Stimulated activated CD4-positive, alpha-beta T cell treated with anti-CD3 and anti-CD28 coated beads, Interleukin-2, amount 100 ng/mL, for 4 hours (primary cell): ENCODE measurements at places on chromosomes 12 and 14.
A peak's percentile ranks its signal among the peaks of the same experiment; 100 is the strongest.

GRCh38 chr14:75279763-75280290 lies 1.2 kb downstream of the FOS start:
- DNase-seq, result no peak

DNA sequence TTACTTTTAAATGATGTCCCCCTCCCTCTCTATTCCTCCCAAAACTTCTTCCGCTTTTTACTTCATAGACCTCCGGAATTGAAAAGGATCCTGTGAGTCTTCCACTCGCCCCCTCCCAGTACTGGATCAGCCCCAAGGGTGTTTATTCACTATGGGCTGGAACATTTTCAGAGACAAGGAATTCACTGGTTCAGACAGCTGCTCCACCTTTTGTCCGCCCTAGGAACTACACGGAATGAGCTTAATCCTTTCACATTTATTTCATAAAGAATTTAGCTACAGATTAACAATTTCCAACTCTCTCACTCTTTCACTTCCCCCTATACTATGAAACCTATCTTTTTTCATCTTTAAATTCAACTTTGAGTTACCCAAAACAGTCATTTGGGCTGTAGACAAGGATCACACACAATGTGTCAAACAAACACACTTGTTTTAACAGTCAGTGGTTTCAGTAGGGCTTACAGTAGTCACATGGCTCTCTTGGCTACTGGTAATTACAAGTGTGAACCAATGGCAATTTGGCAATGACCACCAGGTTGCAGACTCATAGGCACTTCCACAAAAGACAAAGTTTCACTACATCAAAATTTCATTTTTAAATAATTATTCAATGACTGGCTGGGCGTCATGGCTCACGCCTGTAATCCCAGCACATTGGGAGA lies 20.6 kb downstream of the CNIH1 start:
- no peak for DNase-seq

DNA sequence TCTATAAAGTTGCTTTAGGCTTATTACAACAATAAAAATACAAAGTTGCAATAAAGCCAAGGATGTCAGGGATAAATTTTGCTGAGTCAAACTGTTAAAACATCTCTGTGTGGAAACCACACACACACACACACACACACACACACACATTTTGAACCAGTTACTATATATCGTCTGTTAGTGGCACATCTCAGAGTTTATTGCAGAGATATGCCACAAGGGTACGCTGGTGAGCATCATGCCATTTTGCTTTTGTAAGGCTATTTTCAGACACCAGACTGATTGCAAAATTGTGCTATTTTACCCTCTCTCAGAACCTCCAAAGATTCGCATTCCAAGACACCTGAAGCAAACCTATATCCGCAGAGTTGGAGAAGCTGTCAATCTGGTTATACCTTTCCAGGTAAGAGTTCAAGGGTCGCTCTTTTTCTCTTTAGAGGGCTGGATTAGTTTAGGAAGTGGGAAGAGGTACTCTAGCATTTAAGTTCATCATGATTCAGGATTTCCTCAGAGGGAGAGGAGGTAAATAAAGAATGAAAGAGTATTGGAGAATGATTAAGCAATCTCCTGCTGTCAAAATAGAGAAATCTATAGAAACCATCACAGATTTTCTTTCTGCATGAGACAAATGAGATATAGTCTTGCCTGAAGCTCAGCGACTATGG lies 27.3 kb upstream of the CHPT1 start:
- peak; percentile 6 for DNase-seq

DNA sequence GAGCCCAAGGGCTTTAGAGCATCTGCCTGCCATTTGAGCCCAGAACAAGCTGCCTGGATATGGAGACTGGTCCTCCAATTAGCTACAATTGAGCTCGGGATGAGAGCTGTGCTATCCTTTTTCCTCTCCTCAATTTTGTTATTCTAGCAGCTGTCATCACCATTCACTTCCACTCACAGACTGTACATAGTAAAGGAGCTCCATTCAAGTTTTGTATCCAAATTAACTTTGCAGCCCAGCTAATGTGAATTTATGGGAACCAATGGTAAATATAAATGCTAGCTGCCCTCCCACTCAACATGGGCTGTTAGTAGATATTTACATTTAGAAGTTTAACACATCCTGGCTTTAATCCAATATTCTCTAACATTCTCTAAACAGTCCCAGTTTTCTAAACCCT lies 44.6 kb downstream of the BMP4 start:
- no peak for DNase-seq
